ENCODE measurements at places on chromosomes 5 and 9. TPM values are rescaled to one million over a fixed set of nuclear protein-coding genes. Genes with fewer than 3 reads are reported as not detected.

Gene TMEM161B
- 16.0 TPM for total RNA-seq

Gene GDA
- not detected for total RNA-seq

Gene BHMT2
- not detected for total RNA-seq

Gene JAKMIP2
- not detected for total RNA-seq

Gene FGD3
- total RNA-seq: not detected

Gene SMIM33
- under 0.01 TPM for total RNA-seq

Gene TNFSF8
- not detected for total RNA-seq

Gene ZNF622
- 46.1 TPM for total RNA-seq

Gene EFNA5
- total RNA-seq: 15.0 TPM

Gene NREP
- total RNA-seq: 55.9 TPM

Gene SELENOP
- 2.7 TPM for total RNA-seq

Gene TMEM171
- 12.3 TPM for total RNA-seq

Gene SCGB3A2
- total RNA-seq: not detected

Gene SPATA6L
- 0.61 TPM for total RNA-seq

Gene PDE6A
- not detected for total RNA-seq

Gene KIF12
- total RNA-seq: under 0.01 TPM

Gene INSL4
- total RNA-seq: not detected

Gene TEK
- total RNA-seq: 110 TPM

Gene RAB3C
- under 0.01 TPM for total RNA-seq

Gene TMEM174
- total RNA-seq: not detected

Gene DMRT2
- total RNA-seq: not detected

Data from epithelial cell of umbilical artery (primary cell).